ENCODE measurements at places on chromosomes 12 and 14.

DNA sequence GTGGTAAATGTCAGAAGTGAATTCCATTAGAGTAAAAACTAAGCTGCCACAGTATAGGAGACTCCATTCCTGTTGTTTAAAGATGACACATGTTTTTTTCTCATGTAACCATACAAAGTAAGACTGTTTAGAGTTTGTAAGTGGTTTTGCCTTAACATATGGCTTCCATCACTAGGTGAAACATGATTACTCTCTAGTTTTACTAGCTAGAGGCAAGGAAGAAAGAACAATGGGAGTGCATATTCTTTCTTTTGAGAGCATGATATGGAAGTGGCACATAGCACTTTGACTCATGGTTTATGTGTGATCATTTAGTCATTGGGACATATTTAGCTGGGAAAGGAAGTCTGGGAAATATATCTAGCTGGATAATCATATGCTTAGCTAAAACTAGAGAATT is 7.7 kb downstream of the ATF7IP start:
- no peak for DNase-seq

GRCh38 chr12:128911861-128912260 is 58.6 kb downstream of the GLT1D1 start:
- no peak for DNase-seq

GRCh38 chr14:75866970-75867369 is 114.8 kb downstream of the TGFB3 start:
- DNase-seq: no peak

GRCh38 chr12:130650131-130650530 is 66.0 kb downstream of the RIMBP2 start:
- DNase-seq: no peak

GRCh38 chr14:82667501-82667900 is 1133.8 kb upstream of the SEL1L start:
- no peak for DNase-seq

GRCh38 chr12:7483343-7483742 is 20.2 kb downstream of the CD163 start:
- no peak for DNase-seq

DNA sequence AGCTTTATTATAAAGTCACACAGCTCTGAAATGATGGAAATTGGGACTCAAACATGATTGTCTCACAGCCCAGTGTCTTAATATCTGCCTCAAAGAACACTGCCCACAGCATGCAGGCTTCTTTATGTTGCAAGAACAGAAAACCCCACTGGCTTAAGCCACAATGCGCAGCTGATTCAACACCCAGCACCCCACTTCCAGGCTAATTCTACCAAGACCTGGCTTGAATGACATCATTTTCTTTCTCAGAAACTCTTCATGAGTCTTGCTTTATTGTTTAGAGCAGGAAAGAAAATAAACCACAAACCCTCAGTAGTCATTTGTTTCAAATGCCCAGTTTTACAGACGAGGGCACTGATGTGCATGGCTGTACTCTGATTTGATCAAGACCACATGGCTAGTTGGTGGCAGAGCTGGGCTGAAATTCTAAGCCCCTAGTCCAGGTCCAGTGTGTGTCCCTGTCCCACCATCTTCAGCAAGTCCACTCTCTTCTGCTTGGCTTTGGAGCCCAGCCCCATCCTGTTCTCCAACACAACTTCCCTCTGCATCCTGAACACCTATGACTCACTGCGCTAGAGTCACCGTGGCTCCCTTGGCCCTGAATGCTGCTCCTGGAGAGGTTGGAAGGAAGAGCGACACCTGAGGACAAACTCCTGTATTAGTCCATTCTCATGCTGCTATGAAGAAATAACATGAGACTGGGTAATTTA is 50.3 kb upstream of the SRSF5 start:
- DNase-seq: no peak

- no peak for DNase-seq
These were observed 591 bp downstream of the GXYLT1 start for GRCh38 chr12:42144158-42144407.

DNA sequence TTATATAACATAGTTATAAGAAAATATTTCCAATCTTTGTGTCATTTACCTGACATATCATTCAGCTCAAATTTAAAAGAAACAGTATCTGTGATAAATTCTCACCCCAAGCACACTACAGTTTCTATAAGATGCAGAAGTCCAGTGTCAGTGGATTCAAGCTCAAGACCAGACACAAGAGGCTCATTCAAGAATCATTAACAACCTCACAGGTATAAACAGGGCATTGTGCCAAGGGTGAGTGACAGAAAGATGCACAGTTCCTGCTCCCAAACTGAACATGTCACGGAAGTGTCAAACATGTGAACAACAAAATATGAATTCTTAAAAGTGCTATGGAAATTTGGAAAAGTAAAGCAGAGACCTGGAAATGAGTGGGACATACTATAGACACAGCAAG is 12.8 kb downstream of the ATP2B1 start:
- peak; percentile 10 for DNase-seq

DNA sequence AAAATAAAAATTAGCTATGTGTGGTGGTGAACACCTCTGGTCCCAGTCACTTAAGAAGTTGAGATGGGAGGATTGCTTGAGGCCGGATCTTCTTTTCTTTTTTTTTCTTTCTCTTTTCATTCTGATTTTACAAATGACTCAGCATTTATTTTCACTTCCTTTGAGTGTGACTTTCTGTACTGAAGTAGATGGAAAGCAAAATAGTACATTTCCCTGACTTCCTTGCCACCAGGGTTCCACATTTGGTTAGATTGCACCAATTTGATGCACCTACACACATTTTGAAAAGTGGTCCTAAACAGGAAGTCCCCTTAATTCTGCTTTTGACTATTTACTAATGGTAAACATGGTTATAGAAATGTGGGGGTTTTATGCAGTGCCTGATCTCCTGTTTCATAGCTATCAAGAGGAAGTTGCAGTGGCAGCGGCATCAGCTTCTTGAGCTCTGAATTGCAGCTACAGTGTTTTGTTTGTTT is 13.0 kb upstream of the LEMD3 start:
- DNase-seq: peak; percentile 20

DNA sequence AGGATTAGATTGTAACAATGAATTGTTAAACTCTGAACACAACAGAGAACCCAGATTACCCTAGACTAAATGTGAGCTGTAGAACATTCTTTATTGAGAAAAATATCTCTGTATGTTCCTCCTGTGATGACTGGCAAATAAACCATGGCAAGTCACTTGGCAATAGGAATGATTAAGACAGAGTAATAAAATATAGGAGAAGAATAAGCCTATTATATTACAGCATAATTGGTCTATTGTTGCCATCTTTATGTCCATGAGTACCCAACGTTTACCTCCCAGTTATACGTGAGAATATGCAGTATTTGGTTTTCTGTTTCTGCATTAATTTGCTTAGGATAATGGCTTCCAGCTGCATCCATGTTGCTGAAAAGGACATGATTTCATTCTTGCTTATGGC is 211.2 kb upstream of the AVPR1A start:
- DNase-seq: no peak

Data from RPMI8226 (cell line).